ENCODE measurements at places on chromosomes 6 and 20.
A peak's percentile ranks its signal among the peaks of the same experiment; 100 is the strongest.

DNA sequence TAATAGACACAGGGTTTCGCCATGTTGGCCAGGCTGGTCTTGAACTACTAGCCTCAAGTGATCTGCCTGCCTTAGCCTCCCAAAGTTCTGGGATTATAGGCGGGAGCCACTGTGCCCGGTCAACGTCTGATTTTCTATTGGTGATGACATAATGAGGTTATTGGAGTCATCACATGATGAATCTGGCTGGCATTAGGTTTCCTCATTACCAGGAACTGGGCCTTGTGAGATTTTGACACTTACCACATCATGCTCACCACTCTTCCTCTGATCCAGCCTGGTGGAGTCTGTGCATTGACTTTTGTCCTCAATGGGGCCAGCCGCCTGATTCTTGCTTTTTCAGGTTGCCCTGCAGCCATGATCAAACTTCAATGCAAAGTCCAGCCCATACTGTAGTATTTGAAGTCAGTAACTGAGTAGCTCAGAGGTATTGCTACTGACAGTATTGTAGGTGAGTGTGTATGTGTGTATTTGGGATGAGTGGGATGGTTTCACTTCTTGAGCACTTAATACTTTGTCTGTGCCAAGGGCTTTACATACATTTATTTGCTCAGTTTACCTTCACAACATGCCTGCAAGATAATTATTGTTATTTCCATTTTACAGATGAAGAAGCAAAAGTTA lies 16.0 kb downstream of the ANKS1A start:
- DNase-seq, result no peak

DNA sequence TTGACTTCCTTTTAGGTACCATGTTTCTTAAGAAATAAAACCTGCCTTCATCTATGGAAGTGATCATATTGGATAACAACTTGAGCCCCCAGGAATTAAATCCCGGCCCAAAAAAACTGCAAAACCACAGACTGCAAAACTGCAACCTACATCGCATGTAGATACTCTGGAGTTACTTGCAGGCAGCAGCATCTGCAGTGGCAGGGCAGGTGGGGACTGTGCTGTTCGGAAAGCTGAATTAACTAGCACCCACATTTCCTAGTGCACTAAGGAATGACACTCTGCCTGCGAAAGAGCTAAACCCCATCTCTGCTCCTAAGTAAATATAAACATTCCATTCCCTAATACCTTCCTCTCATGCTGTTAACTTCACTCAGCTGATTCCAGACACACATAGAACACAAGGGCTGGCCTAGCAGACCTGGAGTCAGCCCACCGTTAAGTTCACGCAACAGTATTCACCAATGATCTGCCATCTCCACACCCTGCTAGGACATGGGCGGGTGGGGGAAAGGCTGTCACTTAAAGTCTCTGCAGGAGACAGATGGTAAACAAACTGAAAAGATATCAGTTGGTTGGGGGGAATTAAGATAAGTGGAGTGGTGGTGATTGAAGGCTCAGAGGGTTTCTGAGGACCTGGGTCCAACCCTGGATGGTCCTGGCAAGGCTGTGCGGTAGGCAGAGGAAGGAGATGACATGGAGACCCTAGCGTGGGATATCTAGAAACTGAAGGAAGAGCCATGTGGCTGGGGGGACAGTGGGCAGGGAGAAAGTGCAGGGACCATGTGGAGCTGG lies 128.4 kb downstream of the SYCP2 start:
- no peak for DNase-seq

DNA sequence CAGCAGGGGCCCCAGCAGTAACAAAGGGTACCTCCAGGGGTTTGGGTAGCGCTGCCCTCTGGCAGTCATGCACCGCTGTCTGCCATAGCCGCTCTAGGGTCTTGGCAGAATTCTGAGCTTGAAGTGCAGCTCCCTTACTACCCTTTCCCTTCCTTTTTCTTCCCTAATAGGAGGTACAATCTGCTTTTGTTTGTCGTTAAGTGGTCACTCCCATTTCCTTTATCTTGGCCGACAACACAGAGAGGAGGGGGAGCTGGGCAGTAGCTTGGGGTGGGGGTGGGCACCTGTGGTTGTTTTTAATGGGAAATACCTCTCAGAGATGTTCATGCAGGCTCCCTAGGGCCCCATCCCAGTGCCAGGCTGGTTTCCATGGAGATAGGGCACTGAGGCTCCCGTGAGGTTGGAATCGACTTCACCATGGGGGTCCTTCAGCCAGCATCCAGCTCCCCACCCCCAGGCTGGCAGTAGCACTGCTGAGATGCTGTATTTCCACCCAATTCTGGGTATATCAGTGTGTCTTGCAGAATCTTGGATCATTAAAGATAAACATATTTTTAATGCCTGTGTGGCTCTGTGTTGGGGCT lies 18.6 kb downstream of the CCDC167 start:
- DNase-seq, result no peak

- no peak for DNase-seq
Observed at GRCh38 chr6:100925749-100926148, 44.6 kb upstream of the ASCC3 start.

GRCh38 chr6:52136934-52137467 lies 49.2 kb upstream of the IL17A start:
- no peak for DNase-seq

- DNase-seq, result no peak
Observed at GRCh38 chr6:151916075-151916474, 108.6 kb downstream of the ESR1 start.

GRCh38 chr6:145017516-145017915 lies 717.8 kb downstream of the EPM2A start:
- peak; percentile 23 for DNase-seq

DNA sequence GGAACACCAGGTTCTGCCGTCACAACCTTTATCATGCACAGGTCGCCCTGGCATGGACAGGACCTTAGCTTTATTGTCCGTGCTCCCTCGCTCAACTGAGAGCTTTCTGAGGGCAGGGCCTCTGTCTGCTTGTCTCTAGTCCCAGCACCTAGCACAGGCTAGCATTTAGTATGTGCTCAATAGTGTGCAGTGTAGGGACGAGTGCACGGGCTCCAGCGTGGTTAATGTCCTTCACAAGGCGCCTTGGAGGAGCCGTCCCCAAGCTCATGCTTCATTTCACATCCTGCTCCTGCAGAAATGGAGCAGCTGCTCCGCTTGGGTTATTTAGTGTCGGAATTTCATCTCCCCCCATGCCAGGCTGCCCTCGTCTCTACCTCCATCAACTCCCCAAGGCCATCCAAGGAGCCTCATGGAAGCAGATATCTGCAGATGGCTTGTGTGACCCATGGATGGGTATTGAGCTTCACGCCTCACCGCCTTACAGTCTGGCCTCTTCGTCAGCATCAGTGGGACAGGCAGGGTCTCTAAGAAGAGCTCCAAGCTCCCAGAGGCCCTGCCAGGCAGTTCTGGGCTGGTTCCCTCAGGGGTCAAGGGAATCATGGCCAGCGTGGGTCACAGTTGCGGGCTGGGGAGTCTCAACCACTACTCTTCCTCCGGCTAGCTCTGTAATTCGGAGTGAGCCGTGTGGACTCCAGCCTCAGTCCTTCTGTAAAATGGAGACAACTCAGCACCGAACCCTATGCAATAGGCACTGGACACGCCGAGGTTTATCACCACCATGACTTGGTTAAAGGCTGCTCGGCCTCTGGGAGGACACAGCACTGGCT lies 60.8 kb upstream of the APCDD1L start:
- no peak for DNase-seq

DNA sequence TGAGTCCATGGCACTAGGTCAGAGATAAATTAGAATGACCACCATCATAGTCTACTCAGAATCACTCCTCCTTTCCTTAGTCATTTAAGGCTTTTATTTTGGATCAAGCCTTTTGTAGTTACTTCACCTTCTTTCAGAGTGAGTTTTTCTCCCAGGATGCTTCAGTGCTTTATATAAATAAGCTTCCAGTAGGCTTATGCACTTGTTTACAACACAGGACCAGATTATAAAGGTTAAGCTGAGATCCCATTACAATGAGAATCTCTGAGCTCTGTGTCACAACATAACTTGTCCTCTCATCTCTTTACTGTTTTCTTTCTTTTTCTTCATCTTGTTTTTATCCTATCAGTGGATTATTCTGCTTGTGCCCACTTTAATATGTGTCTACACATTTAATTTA lies 47.9 kb downstream of the CEP57L1 start:
- DNase-seq, result peak; percentile 44

GRCh38 chr6:121726596-121726995 lies 291.1 kb downstream of the GJA1 start:
- peak; percentile 30 for DNase-seq

DNA sequence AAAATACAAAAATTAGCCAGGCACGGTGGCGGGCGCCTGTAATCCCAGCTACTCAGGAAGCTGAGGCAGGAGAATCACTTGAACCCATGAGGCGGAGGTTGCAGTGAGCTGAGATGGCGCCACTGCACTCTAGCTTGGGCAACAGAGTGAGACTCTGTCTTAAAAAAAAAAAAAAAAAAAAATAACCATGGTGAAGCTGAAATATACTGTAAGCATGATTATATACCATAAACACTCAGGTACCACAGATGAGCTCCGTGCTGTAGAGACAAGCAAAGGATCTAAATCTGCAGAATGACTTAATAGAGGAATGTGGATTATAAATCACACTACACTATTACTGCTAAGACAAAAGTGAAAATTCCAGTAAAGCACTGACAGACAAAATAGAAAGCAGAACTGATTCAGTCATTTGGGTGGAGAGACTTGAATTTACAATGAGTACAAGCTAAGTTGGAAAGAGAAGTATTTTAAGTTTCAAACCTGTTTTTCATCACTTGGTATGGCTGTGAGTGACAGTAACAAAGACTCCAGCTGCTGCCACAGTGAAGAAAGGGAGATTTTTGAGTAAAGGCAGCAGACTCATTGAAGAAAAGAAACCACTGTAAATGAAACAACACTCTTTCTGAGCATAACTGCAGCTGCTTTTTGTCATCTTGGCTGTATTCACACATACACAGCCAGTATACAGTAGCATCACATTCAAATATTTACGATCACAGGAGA lies 322.1 kb downstream of the RNGTT start:
- no peak for DNase-seq

GRCh38 chr6:52598123-52598823 lies 21.4 kb upstream of the TRAM2 start:
- peak; percentile 77 for DNase-seq

GRCh38 chr20:58492074-58492718 lies 23.0 kb downstream of the APCDD1L start:
- no peak for DNase-seq

GRCh38 chr20:38745757-38746156 lies 2.5 kb upstream of the ACTR5 start:
- no peak for DNase-seq

DNA sequence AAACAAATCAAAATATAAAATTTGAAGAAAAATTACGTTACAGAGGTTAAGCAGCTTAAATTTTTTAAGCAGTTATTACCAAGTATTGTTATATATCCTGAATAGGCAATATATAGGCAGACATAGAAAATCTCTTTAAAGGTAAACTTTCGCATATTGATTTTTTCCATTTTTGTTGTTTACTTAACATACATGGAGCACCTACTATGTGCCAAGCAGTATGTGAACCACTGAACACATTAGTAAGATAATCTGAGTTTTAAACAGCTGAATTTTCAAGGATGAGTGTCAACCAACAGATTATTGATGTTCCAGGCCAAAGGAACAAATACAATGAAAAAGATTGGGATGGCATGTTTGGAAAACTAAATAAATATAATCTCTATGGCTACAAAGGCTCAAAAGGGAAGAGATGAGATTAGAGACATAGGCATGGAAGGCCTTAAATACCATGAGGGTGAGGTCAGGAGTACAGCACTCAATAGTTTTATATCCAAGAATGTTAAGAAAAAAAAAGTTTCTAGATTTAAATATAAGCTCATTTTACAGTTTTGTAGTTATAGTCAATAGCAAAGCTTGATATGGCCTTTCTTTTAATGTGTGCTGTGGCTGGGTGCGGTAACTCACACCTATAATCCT lies 277.5 kb downstream of the PTPRK start:
- DNase-seq, result no peak

DNA sequence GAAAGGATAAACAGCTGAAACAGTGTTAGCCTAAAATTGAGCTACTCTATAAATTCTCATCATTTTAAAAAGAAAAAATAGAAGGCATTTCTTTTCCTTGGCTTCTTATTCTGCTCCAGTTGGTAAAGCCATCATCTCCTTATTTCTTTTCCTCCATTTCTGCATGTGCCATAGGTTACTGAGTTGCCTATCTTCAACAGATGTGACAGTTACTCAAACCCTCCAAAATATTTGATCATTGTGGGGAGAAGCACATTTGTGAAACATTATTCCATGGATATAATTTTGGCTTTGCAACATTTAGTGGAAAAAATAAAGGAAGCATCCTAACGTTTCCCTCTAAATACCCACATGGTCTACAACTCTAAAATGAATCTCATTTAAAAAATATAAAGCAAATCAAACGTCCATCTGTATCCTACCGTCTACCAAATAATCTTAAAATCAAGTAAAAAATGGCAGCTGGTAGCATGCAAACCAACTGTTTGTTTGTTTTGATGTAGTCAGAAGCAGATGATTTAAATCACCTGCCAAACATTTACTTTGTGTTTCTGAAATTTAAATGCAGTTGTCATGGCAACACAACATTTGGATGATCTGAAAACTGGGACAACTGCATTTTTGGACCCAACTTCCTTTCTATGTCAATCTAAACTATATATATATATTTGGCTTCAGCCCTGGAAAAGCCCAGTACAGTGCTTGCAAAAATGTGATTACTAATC lies 16.8 kb upstream of the SNX9 start:
- no peak for DNase-seq

- DNase-seq, result no peak
Observed at GRCh38 chr20:602111-602970, 7.8 kb downstream of the TCF15 start.

DNA sequence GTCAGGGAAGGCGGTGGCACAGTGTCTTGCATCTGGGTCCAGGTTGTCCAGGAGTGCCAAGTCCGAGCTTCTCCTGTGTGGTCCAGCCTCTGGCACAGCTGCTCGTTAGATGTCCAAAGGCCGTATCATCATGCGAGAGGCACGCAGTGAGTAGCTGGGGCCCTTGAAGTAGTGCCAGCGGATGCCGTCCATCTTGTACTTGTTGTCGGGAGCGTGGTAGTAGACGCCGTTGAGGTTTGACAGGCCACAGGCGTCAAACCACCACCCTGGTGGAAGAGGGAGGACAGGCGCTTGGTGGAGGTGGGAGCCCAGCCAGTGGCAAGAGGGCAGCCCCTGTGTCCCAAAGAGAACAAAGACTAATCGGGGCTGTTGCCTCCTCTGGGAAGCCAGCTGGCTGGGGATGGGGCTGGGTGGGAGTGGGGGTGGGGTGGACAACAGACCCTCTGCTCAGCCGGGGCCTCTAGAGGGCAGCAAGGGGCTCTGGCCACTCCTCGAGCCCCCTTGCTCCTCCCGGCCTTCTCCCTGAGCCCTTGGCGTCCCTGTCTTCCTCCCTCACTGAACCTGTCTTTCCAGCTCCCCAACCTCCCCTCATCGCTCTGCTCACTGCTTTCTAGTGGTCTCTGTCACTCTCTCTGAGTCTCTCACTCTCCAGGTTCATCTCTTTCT lies 39.5 kb downstream of the FAM110A start:
- no peak for DNase-seq

GRCh38 chr6:166774770-166775169 lies 147.7 kb upstream of the RPS6KA2 start:
- no peak for DNase-seq

GRCh38 chr6:128438393-128438792 lies 82.0 kb downstream of the PTPRK start:
- DNase-seq, result peak; percentile 19

Measured in fibroblast of gingiva (primary cell).